Amygdala (tissue), 56 donors: ENCODE measurements at places on chromosomes 13 and 19.

- DNase-seq, result no peak
Observed at GRCh38 chr19:2758601-2759313, 18.9 kb upstream of the SLC39A3 start.

GRCh38 chr19:32649751-32650150 lies 25.2 kb downstream of the ANKRD27 start:
- DNase-seq, result no peak

DNA sequence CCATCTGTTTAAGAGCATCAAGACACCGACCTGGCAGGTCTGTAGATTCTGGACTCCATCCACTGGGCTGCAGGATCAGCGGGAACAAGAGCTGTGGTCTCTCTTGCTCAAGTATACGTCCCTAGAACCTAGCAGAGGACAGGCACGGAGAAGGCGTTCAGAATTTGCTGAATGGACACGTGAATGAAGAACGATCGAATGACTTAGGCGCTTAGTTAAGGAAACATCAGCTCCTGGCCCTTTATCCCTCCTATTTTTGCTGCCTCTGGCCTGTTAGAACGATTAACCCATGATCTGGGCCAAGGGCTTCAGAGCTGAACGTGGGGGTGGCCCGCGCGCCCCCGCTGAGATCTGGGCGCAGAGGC lies 953 bp downstream of the DZIP1 start:
- DNase-seq, result no peak

DNA sequence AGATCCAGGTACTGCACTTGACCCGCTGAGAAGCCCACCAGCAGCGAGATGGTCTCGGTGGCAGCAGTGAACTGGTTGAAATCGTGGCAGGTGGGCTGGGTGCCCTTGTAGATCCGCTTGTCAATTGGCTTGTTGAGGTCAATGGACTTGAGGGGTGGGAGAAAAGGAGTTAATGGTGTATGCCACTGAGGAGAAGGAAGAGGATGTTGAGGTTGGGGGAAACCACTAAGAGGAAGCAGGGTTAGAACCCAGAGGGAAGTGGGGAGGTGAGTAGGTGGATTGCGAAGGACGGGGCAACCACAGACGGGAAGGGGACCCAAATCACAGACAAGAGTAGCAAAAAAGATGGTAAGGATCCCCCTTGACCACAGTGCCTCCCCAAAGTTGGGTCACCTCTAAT lies 1.7 kb downstream of the DMWD start:
- DNase-seq, result no peak

DNA sequence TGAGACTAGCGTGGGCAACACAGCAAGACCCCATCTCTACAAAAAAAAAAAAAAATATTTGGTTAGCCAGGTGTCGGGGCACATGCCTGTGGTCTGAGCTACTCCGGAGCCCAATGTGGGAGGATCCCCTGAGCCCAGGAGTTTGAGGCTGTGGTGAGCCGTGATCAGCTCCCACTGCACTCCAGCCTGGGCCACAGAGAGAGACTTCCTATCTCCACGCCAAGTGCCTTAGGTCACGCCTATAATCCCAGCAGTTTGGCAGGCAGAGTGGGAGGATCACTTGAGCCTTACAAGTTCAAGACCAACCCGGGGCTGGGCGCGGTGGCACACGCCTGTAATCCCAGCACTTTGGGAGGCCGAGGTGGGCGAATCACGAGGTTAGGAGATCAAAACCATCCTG lies 8.7 kb upstream of the ADAT3 start:
- DNase-seq, result no peak

- DNase-seq, result no peak
Observed at GRCh38 chr13:112907871-112908331, 61.1 kb upstream of the MCF2L start.

- no peak for DNase-seq
Observed at GRCh38 chr13:65844266-65844841, 1385.8 kb downstream of the PCDH9 start.
